ENCODE measurements at places on chromosomes 6 and 20. TPM values are rescaled to one million over a fixed set of nuclear protein-coding genes. Genes with fewer than 3 reads are reported as not detected.

CDH22 gene
- not detected for total RNA-seq

CLPSL2 gene
- total RNA-seq, result not detected

PTCRA gene
- not detected for total RNA-seq

NECAB3 gene
- 17.3 TPM for total RNA-seq

RIPPLY2 gene
- 5.4 TPM for total RNA-seq

PI3 gene
- total RNA-seq, result not detected

NNAT gene
- not detected for total RNA-seq

HEY2 gene
- 0.77 TPM for total RNA-seq

TRIM15 gene
- 0.86 TPM for total RNA-seq

GGT7 gene
- total RNA-seq, result 1.5 TPM

GRCh38 chr6:33695451-33695887 is 16.0 kb downstream of the UQCC2 start:
- DNase-seq, result no peak

DNA sequence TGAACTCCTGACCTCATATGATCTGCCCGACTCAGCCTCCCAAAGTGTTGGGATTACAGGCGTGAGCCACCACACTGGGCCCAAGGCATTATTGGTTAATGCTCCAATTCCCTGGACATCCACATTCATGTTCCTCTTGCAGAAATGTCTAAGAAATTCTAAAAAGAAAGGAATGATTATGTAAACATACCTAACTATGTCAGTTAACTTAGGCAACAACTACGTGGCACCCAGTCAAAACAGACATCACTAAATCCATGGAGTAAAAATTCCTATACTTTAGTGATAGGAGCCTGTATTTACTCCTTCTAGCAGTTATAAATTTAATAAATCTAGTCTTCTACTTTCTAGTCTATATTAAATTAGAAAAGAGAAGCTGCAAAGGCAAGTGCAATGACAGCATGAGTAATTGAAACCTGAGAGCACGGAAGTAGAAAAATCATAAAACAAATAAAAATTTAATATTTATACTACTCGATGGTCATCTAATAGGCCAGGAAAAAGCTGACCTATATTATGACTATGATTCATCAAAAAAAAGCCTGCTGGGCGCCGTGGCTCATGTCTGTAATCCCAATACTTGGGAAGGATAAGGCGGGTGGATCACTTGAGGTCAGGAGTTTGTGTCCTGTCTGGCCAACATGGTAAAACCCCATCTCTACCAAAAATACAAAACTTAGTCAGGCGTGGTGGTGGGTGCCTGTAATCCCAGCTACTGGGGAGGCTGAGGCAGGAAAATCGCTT is 4.2 kb downstream of the AHI1 start:
- DNase-seq, result no peak

- no peak for DNase-seq
Measured at GRCh38 chr20:10508060-10508459, 73.0 kb downstream of the SLX4IP start.

DNA sequence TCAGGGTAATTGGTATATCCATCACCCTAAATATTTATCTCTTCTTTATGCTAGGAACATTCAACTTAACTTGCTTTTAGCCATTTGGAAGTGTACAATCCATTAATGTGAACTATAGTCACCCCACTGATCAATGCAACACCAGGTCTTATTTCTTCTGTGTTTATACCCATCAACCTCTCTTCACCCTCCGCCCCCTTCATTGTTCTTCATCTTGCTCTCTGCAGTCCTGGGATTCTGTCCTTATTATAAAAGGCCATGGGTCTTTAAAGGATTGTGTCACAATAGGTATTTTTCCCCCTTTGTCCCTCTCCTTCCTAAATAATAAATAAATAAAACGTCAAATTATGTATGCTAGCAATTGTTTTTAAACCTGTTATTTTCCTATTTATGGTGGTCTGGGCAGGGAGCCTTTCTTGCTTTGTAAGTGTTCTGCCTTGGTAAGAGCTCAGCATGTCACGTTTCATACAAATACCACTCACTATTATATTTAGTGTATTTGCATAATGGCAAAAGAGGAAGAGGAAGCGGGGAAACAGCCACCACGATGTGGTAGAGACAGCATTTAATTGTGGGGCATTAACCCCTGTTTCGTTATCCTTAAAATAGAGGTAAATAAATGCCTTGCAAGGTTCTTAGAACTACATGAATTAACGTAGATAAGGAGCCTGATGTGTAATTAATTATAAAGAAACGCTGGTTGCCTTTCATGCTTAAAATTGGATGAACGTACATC is 1.9 kb downstream of the ABRACL start:
- DNase-seq, result no peak

DNA sequence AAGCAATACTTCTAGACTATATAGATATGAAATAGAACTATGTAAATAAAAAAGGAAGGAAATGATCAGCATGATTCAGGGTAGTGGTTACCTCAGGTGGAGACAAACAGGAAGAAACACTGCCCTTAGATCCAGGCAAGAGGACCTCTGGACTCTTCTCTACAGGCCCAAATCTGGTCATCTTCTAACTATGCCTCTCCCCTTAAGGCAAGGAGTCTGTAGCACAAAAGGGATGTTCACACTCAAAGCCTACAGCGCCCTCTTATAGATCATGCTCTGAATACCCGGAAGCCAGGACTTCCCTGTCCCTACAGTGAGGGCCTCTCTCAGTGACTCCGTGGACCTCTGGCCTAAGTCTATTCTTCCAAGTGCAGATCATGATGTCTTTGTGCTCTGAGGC is 30.4 kb upstream of the HIVEP2 start:
- DNase-seq, result no peak

- peak; percentile 73 for DNase-seq
Measured at GRCh38 chr6:81751388-81752083, 945 bp downstream of the TENT5A start.

- no peak for DNase-seq
Measured at GRCh38 chr6:88251301-88251700, 85.2 kb upstream of the CNR1 start.

DNA sequence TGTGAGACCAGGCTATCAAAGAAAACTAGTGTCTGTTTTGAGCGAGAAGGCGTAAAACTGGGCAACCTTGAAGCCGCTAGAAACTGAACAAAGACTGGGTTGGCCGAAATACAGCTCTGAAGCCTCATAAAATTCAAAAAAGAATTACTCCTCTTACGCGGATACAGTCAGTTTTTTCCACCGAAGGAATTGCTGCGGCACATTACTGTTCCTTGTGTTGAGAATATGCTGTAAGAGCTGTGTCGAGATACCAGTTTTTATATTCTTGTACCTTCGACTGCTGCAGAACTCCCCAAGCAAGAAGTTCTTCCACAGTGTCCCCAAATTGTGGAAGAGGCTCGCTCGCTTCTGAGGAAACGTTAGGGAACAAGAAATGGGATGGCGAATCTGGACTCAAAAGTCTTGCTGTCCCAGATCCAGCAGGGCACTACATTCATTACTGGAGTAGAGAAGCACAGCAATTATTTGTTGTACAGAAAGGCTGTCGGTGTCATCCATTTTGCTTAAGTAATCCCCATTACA is 523 bp upstream of the COX7A2 start:
- peak; percentile 17 for DNase-seq

DNA sequence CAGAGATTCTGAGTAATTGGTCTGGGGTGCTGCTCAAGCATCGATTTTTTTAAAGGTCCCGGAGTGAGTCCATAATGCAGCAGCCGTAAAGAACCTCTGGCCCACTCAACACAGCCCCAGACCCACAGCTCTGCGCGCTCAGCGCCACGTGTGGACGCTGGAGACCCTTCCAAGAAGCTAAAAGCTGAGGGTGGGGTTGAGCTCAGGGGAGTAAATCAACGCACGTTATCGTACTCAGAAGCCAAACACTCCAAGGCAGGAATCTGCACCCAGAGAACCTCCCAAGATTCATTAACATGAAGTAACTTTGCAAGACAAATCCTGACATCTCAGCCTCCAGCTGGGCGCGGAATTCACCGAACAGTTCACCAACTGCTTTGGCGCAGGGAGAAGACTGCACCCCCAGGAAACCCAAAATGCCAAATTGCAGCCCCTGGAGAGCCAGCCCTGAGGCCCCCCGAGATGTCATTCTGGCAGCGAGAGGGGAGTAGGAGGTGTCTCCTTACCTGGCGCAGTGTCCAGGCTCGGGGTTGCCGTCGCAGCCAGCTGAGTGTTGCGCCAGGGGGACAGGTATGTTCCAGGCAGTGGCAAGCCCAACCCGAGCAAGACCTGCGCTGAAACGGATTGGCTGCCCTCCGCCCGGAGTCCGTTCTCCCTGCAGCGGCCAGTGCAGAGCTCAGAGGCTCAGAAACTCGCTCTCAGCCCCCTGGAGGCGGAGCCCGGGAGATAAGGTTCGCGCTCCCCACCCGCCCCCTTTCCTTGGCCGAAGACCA is at the start of gene COL21A1:
Gene COL21A1 (minus strand): TSS at position 700 of the 773 bp plus-strand sequence. CDS start 64,962 bp downstream, outside the sequence.
- peak; percentile 16 for DNase-seq

DNA sequence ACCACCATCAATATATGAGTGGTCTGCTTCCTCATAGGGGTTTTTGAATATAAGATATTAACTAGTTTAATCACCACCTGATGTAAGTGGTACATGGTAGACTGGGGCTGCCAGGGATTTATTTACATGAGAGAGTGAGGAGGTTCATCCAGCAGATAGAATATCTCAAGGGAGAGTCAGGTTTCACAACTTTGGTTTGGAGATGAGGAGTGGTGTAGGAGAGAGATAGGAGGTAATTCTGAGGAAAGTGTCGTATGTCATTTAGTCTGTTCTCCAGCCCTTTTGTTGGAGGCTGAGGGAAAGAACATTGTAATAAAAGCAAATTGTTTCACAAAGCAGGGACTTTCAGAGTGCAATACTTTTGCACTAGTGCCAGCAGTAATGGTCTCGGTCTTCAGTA is 16.8 kb downstream of the L3MBTL3 start:
- no peak for DNase-seq

DNA sequence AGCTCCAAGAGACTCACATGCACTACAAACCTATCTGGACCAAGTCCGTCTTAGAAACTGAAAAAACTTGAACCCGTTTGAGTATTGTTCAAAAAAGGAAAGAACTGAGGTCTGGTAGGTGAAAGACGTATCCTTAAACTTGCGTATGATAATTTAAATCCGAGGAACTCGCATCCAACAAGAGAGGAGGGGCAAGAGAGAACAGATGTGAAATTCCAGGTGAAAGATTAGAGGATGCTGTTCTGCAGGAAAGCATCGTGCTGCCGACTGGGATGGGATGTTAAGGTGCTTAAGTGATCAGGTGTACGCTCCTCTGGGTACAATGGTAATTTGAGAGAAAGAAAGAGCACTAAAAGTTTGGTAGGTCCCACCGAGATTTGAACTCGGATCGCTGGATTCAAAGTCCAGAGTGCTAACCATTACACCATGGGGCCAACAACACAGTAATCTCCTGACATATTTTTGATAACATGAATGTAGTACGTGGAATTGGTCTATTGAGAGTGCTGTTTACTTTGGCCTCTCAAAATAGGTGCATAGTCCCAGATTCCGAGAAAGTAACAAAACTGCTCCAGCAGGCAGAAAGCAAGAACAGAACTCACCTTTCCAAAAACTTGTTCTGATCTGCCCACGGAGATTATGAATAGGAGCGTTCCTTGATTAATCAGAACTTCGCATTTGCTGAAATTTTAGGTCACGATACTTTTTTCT is 53.5 kb upstream of the BTN3A2 start:
- DNase-seq, result peak; percentile 84

DNA sequence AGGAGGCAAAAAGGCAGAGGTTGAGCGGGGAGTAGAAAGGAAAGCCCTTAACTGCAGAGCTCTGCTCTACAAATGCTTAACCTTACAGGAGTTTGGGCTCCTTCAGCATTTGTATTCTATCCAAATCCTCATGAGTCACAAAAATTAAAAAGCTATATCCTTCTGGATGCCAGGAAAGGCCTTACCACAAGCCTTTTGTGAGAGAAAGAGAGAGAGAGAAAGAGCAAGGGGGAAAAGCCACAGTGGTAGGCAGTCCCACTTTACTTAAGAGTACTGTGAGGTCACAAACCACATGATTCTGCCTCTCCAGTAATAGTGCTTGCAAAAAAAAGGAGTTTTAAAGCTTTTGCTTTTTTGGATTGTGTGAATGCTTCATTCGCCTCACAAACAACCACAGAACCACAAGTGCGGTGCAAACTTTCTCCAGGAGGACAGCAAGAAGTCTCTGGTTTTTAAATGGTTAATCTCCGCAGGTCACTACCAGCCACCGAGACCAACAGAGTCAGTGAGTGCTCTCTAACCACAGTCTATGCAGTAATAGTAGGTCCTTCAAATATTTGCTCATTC is at the start of gene RUNX2:
Gene RUNX2 (plus strand): TSS at position 375 of the 567 bp plus-strand sequence. CDS start 397 bp downstream, outside the sequence.
- DNase-seq, result peak; percentile 87

- DNase-seq, result no peak
Measured at GRCh38 chr20:52518735-52519134, 327.2 kb upstream of the ZFP64 start.

DNA sequence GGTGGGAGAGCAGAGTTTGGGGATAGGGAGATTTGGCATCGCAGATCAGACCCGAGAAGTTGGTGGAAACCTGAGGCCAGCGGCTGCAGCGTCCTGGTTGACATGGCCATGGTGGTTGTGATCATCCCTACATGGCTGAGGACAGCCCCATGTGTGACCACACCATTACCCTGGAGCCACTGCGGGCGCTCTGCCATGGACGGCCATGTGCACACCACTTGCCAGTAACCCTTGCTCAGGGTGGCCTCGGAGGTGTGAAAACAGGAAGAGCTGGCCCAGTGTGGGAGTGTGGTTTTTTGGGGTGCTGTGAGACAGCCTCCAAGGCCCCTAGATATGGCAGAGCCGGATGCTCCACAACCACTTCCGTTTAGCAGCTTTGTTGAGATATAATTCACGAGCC is 64.4 kb downstream of the TMEM242 start:
- DNase-seq, result no peak

Measured in Daoy (cell line).